ENCODE measurements at places on chromosomes 7 and 10.

- no peak for DNase-seq
These were observed 300.6 kb downstream of the GFRA1 start for GRCh38 chr10:115972426-115972825.

DNA sequence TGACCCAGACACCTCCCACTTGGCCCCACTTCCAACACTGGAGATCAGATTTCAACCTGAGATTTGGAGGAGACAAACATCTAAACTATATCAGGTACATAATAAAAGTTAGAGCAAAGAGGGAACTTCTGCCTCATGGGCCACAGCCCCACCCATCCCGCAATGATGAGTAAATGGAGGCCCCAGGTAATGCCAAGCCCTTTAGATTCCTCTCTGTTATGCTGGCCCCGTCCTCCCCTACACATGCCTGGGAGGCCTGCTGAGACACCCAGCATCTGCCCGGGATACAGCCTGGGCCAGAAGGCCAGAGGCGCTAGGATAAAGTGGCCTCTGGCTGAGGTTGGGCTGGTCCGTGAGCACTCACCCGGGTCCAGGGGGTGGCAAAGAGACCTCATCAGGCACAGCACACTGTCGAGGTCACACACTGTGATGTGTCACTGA is 185.5 kb upstream of the SH2B2 start:
- no peak for DNase-seq

GRCh38 chr10:124558339-124559321 is 97.0 kb downstream of the LHPP start:
- no peak for DNase-seq

GRCh38 chr7:147937428-147937827 is 653.1 kb upstream of the C7orf33 start:
- DNase-seq = no peak

DNA sequence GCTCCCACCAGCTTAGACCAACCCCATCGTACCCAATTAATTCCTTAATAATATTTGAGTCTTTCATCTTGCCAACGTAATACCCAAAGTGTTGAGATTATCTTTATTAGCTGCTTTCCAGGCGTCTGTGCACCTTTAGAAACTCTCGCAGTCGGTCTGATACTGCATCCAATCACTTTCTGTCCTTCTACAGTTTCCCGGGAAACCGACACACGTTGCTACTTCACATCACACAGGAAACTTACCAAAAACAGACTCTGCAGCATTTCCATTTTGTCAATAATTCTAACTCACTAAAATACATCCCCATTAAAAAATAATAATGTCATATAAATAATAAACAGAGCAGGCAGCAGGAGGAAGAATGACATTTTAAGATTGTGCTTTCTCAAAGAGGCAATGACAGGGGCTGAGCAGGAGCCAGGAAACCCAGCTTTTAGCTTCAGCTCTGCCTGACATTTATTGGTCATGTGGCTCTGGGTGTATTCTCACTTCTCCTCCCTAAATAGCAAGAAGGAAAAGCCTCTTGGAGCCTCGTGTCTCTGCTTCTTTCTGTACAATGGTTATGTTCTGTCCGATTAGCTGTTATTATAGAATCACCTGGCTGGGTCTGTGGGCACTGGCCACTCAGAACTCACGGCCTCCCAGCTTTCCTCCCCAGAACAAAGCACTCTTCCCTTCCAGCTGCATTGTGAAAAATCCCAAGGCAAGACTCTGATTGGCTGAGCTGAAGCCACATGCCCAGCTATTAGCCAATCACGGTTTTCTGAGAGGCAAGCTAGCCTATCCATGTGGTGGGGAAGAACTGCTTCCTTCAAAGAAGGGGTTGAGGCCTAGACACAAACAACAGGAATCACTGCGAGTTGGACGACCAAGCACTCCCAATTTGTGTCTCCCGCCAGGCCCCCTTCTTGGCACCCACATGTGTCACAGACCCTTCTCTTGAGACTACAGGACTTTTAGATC is 424.7 kb upstream of the FOXK1 start:
- DNase-seq = no peak

GRCh38 chr10:3995302-3996210 is 210.5 kb upstream of the KLF6 start:
- no peak for DNase-seq

DNA sequence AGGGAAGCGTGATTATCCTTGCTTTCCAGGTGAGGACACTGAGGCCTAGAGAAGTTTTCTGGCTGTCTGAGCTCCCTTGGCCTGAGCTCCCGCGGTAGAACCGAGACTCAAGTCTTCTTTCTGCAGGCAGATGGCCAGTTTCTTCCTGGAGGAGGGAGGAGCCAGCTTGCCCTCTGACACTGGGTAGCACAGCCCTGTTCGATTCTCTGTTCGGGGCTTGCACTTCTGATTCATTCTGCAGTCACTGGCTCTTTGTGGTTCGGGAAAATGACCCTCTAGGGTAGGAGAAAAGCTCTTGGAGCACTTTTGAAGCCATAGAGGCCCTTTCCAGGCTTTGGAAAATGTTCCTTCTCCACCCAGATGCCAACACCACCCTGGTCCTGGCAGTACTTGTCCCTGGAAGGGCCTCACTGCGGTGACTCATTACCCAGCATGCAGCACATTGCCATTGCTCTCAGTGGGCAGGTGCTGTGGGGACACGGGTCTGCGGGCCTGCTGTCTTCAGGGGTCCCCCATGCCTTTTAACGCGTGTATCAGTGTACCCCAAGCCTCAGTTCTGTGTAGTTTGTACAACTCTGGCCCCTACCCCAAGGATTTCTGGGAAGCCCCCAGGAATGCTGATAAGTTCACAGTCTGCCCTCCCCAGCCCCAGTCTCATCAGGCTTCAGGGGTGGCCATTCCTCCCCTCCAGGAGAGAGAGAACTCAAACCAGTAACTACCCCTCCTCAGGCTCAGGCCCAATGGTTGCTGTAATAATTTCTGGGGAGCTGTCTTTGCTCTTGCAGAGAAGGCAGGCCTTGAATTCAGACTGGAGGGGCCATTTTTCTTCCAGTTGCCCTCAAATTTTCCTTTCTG is 11.9 kb downstream of the CHST3 start:
- DNase-seq = no peak

- DNase-seq = no peak
These were observed 187.6 kb upstream of the KLF14 start for GRCh38 chr7:130921391-130922180.

- no peak for DNase-seq
These were observed 118.7 kb upstream of the COL1A2 start for GRCh38 chr7:94276027-94276426.

- DNase-seq = no peak
These were observed 173.9 kb upstream of the SLC25A13 start for GRCh38 chr7:96495751-96496216.

DNA sequence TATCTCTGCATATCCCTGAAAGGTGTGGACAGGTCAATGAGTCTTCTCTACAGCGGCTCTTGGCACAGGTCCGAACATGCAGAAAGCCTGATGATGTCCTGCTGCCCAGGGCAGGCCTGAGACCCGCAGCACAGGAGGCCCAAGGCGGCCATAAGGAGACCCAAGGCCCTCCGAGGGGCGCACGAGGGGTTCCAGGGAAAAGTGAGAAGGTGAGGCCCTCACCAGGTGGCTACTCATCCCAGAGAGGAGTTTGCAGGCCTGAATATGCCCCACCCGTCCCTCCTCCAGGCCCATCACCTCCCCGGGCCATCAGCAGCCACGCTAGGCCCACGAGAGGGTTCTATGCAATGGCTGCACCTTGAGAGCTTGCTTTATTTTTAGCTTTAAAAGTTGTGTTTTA is 173.4 kb upstream of the RHEB start:
- DNase-seq = no peak

DNA sequence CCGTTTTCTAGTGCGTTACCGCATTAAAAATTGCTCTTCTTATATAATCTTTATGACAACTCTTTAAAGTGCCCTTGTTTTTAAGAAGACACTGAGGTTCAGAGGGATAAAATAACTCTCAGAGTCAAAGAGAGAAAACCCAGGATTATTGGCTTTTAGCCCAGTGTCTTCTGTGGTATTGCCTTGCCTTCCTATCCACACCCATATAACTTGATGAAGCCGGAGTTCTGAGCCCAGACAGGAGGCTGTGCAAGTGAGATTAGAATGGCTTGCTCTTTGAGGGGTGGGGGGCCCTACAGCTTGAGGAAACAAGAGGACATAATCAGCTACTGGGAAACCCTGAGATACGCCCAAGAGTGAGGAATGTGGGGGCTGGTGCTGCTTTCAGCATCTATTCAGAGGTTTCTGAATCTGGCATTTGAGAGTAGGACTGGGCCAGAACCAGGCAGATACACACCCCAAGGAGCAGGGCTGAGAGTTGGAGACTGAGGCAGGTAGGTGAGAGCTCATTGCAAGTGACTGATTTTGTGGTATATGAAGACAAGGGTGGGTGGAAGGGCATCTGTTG is 2.3 kb downstream of the PRXL2A start:
- no peak for DNase-seq

- DNase-seq = no peak
These were observed 46.3 kb downstream of the PLEKHA8 start for GRCh38 chr7:30074422-30075030.

DNA sequence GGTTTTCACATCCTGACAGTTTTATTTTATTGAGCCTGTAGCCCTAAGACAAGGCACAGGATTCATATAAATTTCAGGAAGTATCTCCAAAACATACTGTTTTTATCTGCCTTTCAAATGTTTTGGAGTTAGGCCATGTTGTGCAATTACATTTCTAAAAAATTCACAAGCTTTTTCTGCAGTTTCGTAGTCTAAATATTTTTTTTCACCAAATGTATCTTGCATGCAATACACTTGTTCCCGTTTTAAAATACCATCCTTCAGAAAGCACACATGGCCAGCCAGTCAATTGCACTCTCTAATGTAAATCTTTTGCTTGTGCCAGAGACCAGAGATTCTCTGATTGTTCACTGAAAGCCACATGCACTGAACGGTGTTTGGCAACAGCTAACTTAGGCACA is 161.5 kb upstream of the PRKCQ start:
- DNase-seq = no peak

DNA sequence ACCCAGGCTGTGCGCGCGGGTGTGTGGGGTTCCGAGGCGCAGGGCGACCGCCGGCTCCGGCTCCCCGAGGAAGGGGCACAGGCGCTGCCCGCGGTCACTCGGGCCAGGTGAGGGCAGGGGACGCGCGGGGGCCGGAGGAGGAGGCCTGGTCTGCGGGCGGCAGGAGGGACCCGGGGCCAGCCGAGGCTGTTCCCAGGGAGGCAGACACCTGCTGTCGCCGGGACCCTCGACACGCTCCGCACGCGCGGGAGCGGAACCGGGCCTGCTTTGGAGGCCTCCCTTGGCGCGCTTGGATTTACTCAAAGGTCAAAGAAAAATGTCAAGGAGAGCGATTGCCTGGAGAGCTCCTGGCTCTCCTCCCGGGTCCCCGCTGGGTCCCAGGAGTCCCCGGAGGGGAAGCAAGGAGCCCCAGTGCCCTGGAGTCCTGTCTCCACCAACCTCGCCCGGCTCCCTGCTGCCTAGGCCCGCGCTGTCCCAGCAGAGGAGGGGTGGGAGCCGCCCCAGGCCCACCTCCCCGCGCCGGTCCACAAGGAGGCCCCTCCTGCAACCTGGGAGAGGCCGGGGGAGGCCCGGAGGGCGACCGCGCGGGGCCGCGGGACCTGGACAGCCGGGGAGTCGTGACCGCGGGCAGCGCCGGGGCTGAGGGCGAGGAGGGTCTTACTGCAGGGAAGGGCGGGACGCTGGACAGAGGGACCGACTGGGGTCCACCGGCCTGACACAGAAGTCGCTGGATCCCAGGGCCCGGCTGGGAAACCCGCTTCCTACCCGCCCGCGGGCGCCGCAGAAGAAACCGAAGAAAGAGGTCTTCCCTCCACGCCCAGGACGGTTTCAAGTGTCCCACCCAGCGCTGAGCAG is 348.9 kb downstream of the DNAJB6 start:
- DNase-seq = no peak

- DNase-seq = no peak
These were observed 29.5 kb upstream of the PRKCQ start for GRCh38 chr10:6609625-6610024.

DNA sequence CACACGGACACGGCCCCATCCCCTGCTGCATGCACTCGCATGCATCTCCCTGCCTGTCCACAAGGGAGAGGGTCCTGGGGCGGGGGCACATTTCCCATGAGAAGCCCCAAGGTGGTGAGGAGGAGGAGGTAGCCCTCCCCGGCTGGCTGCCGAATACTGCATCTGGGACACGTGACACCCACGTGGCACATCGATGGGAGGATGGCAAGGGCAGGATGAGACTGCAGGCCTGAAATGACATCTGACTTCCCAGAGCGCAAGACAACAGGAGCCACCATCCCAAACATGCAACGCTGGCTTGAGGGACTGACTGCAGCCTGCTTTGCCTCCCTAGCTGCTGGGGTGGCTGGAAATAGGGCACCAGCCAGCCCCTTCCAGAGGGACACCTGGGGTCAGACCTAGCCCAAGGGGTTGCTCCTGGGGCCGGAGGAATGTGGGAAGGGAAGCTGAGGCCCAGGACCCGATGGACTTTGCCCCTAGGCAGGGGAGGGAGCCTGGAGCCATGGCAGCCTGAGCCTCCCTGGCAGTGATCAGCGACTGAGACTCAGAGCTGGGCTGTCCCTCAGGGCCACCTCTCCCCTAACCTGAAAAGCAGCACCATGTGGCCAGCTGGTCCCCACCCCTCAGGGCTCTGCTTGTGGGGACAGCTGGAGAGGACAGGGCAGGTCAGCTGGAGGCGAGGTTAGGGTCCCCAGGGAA is 16.1 kb downstream of the BUD23 start:
- DNase-seq = no peak

DNA sequence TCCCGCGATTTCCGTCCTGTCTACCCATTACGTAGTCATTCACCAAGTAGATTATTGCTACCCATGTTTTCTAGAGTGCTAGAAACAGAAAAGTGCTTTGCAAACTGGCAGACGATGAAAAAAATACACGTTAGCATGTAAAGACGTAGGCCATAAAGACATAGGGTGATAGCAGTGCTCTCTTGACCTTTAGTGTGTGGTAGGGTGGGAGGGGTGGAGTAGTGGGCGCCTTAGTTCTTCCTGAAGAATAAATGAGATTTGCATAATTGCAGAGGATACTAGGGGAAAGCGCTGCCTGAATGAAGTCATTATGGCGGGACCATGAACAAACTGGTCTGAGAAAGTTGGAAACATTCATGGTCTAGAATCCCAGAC is 948 bp downstream of the ZNF485 start:
- DNase-seq = no peak

GRCh38 chr10:95245425-95246055 is 45.3 kb downstream of the PDLIM1 start:
- DNase-seq = no peak

- DNase-seq = no peak
These were observed 334.3 kb upstream of the SEMA3D start for GRCh38 chr7:85521108-85521694.

- DNase-seq = no peak
These were observed 612.8 kb upstream of the MGMT start for GRCh38 chr10:128854204-128854603.
